Activated naive CD8-positive, alpha-beta T cell treated with anti-CD3 and anti-CD28 coated beads, Interleukin-2, amount 50 U/mL, for 24 hours (primary cell): ENCODE measurements at places on chromosomes 2 and 18.
A peak's percentile ranks its signal among the peaks of the same experiment; 100 is the strongest.

- DNase-seq: no peak
Observed at GRCh38 chr18:44128365-44128764, 552.3 kb upstream of the SETBP1 start.

- DNase-seq: no peak
Observed at GRCh38 chr2:137091704-137092103, 326.4 kb downstream of the THSD7B start.

DNA sequence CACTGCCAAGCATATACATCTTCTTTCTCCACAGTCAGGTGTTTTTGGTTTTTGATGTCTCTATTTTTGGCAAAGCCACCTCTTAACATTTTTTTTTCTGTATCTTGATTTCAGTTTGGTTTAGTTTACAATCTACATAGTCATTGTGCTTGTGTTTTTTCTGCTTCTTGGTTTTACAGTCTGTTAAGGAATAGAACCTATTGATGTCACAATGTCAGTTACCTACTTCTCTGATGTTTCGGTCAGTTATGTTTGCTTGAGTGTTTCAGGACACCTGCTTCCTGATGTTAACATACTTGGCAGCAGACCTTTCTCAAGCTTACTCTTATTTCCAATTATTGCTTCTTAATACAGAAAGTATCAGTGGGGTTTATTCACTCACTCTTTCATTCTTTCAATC is 253.3 kb downstream of the SPAG16 start:
- DNase-seq: no peak

- DNase-seq: no peak
Observed at GRCh38 chr2:238404406-238405216, 22.1 kb upstream of the ASB1 start.

DNA sequence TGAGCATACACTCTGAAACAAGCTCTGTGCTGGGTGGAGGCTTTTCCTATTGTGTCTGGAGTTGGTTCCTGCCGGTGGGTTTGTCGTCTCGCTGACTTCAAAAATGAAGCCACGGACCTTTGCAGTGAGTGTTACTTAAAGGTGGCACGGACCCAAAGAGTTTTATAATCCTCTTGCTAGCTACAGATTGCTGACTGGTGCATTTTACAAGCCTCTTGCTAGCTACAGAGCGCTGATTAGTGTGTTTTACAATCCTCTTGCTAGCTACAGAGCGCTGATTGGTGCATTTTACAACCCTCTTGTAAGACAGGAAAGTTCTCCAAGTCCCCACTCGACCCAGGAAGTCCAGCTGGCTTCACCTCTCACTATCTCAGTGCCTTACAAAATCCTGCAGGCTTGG is 15.3 kb downstream of the DCDC2C start:
- DNase-seq: no peak

DNA sequence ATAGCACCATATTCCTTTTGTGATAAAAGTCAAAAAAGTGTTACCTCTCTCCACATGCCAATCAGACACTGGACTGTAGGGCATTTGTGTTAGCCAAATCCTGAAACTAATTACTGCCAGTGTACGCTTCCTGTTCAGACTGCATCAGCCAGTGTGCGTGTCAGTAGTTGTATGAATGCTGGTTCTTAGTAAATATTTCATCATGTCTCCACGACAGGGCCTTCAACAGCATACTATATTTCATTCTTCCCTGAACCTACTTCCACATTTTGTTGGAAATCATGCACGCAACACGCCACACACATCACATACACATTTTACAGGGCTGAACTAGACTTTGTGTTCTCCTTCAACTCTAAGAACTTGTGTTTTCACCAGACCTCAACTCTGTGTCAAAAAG is 77.5 kb downstream of the EPB41L3 start:
- no peak for DNase-seq

GRCh38 chr18:63237881-63238692 is 81.5 kb downstream of the BCL2 start:
- no peak for DNase-seq

DNA sequence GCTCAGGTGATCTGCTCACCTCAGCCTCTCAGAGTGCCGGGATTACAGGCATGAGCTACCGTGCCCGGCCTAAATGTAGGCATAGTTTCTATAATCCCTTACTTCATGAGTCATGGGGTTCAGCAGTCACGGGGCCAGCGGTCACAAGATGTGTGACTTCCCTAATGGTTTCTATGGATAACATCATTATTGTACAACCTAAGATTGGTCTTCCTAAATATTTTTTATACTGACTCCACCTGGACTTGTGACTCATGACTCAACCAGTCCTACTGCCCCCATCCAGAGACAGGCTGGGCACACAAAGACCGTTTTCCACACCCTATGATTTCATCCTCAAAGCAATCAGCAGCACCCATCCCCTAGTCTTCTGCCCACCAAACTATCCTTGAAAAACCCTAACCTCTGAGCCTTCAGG is 15.9 kb downstream of the FAM210A start:
- no peak for DNase-seq

GRCh38 chr2:3108710-3109702 is 268.6 kb downstream of the EIPR1 start:
- DNase-seq: no peak

- no peak for DNase-seq
Observed at GRCh38 chr2:229003256-229003655, 267.8 kb downstream of the PID1 start.

DNA sequence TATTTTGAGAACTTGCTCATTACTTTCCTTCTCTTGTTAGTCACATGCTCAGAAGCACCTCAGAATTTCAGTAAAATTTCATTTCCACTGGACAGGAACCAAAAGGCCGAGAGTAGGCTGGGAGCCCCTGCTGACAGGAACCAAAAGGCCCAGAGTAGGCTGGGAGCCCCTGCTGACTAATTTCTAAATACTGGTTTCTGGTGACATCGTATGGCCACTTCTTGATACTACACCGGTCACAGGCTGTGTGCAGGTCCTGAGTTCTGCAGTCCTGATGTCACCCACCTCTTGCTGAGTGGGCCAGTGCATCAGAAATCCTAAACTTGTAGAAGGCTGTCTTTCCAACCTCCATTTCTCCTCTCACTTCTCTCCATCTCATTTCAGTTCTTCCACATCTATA is 17.7 kb upstream of the EN1 start:
- no peak for DNase-seq

DNA sequence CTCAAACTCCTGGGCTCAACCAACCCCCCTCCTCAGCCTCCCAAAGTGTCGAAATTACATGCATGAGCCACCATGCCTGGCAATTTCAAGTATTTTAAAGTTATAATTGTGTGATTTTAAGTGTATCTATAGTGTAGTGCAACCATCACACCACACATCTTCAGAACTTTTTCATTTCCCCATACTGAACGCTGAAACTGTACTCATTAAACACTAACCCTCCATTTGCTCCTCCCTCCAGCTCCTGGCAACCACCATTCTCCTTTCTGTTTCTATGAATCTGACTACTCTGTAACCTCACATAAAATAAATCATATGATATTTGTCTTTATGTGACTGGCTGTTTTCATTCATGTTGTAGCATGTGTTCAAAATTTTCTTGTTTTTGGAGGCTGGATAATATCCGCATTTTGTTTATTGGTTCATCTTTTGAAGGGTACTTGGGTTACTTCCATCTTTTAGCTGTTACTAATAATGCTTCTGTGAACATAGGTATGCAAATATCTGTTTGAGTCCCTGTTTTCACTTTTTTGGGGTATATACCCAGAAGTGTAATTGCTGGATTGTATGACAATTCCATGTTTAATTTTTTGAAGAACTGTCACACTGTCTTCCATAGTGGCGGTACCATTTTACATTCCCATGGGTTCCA is 188.2 kb downstream of the PLCL1 start:
- no peak for DNase-seq

DNA sequence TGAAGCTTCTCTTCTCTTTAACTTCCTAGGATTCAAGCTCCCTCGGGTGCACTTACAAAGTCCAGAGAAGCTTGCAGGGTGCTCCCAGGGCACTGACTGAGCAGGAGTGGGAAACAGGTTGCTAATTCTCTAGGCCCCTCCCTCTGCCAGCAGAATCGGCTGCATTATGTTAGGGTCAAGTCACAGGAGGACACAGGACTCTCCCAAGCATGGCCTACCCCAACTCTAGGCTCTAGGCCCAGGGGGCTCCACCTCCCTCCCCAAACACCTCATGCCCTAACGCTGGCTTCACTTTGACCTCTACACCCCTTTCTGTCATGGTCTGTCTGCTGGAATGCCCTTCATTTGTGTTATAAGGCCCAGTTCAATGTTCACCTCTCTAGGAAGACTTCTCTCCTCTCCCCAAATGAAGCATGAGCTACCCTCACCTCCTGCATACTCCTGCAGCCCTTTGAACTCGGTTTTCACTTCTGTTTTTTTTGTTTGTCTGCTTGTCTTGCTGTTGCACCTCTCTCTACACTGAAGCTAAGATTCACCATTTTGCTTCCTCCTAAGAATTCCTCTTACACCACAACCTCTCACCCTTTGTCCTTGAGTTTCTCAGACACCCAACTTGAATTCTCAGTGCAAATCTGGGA is 521.8 kb upstream of the ID2 start:
- DNase-seq: no peak

DNA sequence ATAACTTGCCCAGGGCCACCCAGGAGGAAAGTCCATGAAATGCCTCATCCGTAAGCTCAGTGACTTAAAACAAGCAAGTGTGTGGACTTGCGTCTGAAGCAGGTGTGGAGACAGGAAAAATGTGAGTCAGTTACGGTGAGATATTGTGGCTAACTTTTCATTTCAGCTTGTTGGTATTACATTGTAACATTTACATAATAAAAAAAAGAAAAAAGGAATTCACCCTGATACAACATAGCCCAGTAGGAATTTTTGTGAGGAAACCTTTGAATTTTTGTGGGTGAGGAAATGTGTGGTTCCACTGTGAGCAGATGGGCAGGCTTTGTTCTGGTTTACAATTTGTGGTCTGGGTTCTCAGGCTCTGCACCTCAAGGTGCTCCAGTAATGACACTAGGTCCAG is 33.7 kb upstream of the LYPD6B start:
- no peak for DNase-seq

- DNase-seq: no peak
Observed at GRCh38 chr18:35938562-35938961, 33.9 kb upstream of the RMP24 start.

DNA sequence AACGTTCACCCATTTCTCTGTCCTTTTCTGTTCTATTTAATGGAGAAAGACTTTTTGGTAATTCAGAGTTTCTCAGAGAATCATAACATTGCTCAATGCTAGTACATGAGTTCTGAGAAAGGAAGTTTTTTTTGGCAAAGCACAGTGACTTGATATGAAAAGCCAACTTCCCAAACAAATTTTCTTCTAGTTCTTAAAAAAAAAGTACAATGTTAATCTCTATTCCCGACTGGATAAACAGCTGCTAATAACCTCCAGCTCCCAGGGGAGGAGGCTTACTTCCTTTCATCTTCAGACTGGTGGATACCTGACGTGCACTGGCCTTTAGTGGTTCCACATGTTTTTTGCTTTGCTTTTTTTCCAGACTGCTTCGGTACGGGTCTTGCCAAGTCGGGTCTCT is 284.6 kb upstream of the CCDC68 start:
- DNase-seq: no peak

GRCh38 chr2:71136174-71136573 is 5.7 kb downstream of the MPHOSPH10 start:
- DNase-seq: no peak

- DNase-seq: peak; percentile 16
Observed at GRCh38 chr2:128313091-128313836, 5.4 kb downstream of the HS6ST1 start.

DNA sequence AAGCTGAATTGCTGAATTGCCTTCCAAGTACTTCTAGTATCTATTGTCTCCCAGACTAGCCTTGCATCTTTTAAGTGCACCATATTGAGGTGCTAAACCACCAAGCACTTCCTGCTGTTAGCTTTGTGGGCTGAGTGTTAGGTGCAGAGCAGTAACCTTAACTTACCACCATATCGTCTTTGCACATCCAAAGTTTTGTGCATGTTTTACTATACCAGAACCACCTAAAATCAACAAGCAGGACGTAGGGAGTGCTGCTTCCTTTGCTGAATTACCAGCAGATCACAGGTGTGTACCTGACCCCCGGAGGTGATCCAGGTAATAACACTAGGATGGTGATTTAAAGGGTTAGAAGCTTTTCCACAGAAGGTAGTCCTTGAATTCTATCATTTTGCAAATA is 359.9 kb upstream of the HNRNPA3 start:
- no peak for DNase-seq

GRCh38 chr2:159396799-159397198 is 110.3 kb upstream of the WDSUB1 start:
- DNase-seq: no peak

DNA sequence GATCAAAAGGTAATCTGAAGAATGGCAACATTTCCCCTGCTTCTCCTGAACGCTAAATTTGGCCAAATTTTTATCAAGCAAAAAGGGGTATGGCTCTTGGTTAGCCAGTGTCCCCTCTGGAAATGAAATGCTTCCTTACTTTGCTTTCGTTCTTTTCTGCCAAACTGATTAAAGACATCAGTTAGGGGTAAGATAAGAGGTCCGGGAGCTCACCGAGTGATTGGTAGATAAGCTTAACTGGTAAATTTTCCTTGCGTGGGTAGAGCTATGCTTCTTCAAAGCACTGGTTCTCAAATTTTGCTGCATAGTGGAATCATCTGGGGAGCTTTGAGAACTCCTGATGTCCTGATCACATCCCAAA is 62.7 kb upstream of the MAPRE2 start:
- DNase-seq: no peak

DNA sequence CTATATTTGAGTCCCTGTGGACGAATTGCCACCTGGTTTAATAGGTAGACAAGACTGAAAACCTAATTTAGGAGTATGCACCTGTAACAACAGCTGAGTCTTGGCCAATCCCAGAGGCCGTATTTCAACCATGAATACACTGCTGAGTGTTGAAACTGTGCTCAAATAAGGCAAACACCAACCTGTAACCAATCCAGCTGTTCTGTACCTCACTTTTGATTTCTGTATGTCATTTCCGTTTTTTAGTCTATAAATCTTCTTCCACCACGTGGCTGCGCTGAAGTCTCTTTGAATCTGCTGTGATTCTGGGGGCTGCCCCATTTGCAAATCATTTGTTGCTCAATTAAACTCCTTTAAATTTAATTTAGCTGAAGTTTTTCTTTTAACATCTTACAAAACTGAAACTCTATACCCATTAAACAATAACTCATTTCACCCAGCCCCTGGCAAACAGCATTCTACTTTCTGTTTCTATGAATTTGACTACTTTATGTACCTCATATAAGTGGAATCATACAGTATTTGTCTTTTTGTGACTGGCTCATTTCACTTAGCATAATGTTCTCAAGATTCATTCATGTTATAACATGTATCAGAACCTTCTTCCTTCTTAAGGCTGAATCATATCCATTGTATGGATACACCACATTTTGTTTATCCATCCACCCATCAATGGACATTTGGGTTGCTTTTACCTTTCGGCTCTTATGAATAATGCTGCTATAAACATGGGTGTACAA is 7.5 kb upstream of the YPEL5 start:
- peak; percentile 25 for DNase-seq

- DNase-seq: no peak
Observed at GRCh38 chr18:44969214-44969795, 288.6 kb downstream of the SETBP1 start.

GRCh38 chr2:72887740-72888437 is 681 bp downstream of the SPR start:
- peak; percentile 76 for DNase-seq

GRCh38 chr18:77482190-77483085 is 232.8 kb downstream of the GALR1 start:
- no peak for DNase-seq

- DNase-seq: no peak
Observed at GRCh38 chr2:150129921-150130575, 357.4 kb downstream of the RND3 start.

- DNase-seq: no peak
Observed at GRCh38 chr2:202251494-202251893, 13.1 kb upstream of the SUMO1 start.
